Fibroblast of lung (primary cell): ENCODE measurements at places on chromosomes 3 and 15.

- no peak for DNase-seq
These were observed 5.5 kb downstream of the TATDN2 start for GRCh38 chr3:10253731-10254130.

GRCh38 chr3:167787440-167787839 is 51.9 kb downstream of the SERPINI1 start:
- no peak for DNase-seq

- DNase-seq: peak; percentile 96
These were observed at the start of gene TP53BP1 for GRCh38 chr15:43492673-43493601. TP53BP1 (minus strand) TSS chr15:43493156; CDS start chr15:43493043, 113 bp downstream.

DNA sequence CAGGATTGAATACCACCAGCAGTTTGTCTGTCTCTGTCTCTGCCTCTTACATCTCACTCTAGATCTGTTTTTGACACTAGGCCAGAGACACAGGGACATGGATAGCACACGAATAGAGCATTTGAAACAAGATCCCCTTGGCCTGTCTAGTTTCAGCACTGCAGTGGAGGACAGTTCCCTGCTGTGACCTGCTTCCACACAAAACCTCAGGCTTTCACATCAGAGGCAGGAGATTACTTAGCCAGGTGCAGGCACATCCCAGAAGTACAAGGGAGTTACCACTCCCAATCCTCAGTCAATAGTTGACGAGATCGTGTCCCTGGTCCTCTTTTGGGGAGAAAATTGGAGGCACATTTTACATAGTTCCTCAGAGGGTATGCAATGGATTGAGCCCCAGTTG is 34.0 kb upstream of the CCK start:
- DNase-seq: peak; percentile 35
